C1 segment of cervical spinal cord (tissue), 14 donors: ENCODE measurements at places on chromosomes 3 and 15.

DNA sequence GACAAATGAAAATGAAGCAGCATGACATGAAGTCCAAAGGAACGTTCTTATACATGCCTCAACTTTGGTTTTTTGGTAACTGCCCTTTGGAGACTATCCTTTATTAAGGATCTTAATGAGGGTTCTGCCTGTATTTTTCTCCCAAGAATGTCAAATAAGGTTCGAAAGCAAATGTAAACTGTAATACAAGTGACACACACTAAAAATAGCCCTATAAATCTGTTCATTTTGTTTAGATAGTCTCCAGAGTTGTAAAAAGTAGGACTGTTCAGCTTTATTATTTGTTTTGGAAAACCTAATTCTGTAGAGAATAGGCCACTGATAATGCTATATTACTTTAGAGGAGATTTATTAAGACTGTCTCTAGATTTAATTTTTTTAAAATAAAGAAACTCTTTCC lies 80.5 kb upstream of the CDIN1 start:
- no peak for DNase-seq

DNA sequence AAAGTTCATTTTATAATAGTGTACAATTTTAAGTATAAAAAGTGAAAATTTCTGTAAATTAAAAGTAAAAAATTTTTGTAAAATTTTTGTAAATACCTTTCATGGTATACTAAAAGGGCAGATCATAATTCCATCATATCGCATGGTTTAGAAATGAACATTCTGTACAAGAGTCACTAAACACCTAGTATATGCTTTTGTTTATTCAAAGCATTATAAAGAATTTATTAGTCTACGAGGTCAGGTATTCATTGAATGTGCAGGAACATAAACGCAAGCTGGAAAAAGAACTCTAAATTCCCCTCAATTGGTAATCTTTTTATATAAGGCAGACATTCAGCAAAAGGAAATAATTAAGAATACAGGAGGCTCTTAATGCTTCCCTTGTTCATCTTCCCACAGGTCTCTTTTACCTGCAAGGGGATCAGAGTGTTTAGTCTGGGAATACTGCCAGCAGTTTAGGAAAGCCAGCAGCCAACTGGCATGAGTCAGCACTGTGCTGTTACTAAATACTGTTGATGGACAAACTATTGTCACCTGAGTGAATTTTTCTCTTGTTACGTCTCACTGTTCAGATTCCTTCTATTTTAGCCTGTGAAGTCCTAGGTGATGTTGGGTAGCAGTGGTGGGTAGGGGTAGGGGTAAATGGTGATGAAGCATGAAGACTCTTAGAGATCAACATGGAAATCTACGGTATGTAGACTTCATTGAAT lies 70.1 kb downstream of the UQCC5 start:
- no peak for DNase-seq

DNA sequence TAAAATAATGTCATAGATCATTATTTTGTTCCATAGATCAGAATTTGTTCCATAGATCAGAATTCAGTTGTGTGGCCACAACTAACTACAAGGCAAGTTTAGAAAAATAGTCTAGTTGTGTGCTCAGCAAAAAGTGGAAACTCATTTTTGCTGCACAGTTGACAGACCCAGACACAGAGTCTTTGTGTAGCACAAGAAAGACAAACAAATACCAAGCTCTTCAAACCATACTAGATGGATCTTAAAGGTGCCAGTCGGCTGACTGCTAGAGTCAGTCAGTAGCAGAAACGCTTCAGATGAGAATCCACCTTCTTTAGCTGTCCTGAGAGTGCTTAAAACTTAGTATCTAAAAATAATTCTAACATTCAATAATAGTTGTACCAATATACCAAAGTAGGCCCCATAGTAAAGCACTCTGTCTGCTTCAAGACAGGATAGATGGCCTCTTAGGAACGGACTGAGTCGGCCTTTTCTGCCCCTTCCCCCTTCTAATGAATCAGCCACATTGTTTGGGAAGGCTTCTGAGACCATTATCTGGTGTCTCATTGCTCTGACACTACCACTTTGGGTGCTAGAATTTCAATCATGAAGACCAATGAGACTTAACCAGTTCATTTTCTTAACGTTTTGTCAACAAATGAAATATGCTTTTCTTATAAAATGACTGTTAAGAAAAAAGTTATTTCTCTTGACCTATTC lies 27.7 kb upstream of the SLC4A7 start:
- DNase-seq: no peak

DNA sequence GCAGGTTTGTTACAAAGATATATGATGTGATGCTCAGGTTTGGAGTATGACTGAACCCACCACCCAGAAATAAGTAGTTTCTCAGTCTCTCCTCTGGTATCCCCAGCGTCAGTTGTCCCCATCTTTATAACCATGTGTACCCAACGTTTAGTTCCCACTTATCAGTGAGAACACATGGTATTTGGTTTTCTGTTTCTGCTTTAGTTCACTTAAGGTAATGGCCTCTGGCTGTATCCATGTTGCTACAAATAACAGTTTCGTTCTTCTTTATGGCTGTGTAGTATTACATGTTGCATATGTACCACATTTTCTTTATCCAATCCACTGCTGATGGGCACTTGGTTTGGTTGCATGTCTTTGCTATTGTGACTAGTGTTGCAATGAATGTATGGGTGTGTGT lies 132.3 kb downstream of the LMLN start:
- no peak for DNase-seq

- no peak for DNase-seq
Measured at GRCh38 chr3:131178710-131179375, 152.2 kb downstream of the NEK11 start.

GRCh38 chr3:64916937-64917336 lies 229.1 kb upstream of the ADAMTS9 start:
- no peak for DNase-seq

DNA sequence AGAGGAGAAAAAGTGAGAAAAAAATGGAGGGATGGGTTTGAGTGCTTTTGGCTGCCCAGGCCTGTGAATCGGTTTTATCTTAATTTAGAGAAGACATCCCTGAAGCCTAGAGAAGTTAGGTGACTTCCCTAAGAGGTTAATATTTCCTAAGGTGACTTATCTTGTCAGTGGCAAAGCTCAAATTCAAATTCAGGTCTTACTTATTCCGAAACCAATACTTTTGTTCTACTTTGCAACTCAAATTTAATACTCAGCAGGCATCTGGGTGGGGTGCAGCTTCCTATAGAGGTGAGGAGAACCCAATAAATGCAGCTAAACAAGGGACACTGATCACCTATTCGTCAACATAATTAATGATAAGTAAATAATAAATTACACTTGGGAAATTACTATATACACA lies 54.9 kb upstream of the MYRIP start:
- no peak for DNase-seq

- peak; percentile 59 for DNase-seq
Measured at GRCh38 chr3:194871864-194872668, 186.4 kb downstream of the FAM43A start.

- no peak for DNase-seq
Measured at GRCh38 chr15:74961616-74962015, 5.0 kb upstream of the RPP25 start.

GRCh38 chr3:61182662-61183061 lies 68.6 kb downstream of the FHIT start:
- DNase-seq: no peak
